ENCODE measurements at places on chromosomes 5 and 9.

DNA sequence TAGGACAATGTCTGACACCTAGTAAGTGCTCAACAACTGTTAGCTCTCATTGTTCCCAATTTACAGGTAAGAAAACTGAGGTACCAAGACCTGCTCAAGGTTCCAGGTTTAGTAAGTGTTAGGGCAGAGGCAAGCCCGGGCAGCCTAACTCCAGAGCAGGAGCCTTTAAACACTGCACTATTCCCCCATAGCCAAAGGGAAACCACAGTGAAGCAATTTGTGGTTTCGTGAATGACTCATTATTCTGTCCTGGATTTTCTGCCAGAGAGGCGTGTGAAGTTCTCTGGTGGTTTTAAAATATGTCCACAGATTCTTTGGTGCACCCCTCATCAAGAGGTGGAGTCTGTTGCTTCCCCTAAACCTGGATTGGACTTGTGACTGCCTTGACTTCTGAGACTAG lies 1.0 kb upstream of the MCC start:
- peak; percentile 83 for DNase-seq

GRCh38 chr9:129602598-129603415 lies 18.1 kb downstream of the C9orf50 start:
- no peak for DNase-seq

- DNase-seq = no peak
These were observed 160.7 kb upstream of the SV2C start for GRCh38 chr5:75922480-75922879.

DNA sequence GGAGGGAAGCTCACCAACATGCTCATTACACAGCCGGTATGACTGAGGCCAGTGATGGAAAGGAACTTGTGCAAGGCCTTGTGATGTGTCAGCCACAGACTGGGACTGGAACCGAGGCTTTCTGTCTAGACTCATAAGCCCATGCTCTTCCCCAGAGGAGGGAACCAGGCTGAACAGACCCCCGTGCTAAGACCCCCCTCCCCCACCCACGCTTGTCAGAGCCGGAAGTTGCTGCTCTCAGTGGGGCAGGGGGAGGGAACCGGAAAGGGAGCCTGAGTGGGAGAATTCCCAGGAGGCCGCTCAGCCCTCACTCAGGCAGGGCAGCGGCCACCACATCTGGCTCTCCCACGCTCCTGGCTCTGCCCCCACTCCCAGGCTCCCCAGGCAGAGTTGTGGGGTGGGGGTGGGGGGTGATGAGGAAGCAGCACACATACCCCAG lies 4.1 kb upstream of the PDGFRB start:
- no peak for DNase-seq

DNA sequence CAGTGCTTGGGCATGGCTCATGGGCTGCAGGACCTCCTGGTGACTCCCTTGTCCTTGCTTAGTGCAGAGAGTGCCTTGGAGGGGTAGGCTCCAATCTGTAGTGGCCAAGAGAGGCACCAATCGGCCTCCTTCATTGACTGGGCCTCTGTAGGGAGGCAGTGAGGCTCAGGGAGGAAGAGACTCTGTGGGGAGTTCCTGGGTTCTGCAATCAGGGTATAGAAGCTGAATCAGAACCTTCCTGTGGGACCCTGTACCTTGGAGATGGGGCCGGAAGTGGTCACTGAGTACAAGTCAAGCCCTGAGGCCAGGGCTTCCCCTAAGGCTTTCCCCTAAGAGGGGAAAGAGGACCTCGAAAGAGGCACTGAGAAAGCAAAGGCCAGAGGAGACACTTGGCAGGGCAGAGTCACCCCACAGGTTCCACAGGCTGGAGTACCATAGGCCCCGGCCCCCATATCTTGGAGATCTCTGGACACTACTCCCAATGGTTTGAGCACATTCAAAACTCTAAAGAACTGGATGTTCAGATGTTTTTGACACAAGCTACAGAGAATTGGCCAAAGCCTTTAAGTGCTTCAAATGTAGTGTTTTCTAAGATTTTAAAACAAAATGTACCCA lies 190.5 kb downstream of the HSPA4 start:
- DNase-seq = no peak
